NCI-H774 (cell line): ENCODE measurements at places on chromosomes 6 and 20.

DNA sequence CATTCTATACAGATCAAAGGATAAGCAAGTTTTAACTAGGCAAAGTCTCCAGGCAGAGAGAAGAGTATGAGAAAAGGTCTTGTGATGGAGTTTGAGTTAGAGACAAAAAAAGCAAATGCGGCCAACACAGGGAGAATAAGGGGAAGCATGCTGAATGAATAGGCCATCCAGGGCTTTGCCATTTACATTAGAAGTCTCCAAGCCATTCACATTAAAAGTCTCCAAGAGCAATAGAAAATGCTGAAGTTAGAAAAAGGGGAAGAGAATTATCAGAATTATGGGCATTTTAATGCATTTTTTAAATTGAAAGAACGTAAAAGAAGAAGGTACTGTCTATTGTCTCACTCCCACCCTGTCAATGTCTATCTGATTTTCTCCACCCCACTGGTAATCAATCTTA, 49.4 kb downstream of the PDSS2 start:
- DNase-seq, result no peak

- no peak for DNase-seq
Measured at GRCh38 chr6:119347466-119348095, 2.0 kb downstream of the MAN1A1 start.

DNA sequence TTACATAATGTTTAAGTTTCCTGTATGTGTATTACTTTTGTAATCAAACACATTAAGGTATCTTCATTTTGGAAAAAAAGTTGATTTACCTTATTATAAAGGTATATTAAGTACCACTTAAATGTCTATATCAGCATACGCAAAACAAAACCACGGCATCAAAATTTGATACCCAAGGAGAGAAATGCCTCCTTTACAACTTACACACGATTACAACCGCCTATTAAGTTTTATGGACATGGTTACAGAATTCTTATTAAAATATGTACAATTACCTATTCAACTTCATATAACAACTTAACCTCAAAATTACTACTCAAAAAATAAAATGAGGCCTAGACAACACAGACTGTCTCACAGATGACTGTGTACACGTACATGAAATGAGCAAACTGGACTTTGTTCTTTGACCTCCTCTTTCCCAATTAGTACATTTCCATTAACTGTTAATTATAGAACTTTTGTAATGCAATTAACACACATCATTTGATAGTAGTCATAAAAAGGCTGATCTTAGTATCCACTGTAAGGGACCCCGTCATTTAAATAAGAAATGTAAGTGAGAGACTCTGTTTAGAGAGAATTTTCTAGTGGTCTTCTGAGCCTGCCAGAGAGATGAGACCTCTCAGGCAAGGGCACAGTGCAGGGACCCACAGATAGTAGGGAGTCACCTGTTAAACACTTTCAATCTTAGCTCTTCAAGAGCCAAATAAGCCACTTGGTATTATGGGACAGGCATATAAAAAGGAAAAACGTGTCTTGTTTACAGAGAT, 2.5 kb downstream of the DIDO1 start:
- no peak for DNase-seq

DNA sequence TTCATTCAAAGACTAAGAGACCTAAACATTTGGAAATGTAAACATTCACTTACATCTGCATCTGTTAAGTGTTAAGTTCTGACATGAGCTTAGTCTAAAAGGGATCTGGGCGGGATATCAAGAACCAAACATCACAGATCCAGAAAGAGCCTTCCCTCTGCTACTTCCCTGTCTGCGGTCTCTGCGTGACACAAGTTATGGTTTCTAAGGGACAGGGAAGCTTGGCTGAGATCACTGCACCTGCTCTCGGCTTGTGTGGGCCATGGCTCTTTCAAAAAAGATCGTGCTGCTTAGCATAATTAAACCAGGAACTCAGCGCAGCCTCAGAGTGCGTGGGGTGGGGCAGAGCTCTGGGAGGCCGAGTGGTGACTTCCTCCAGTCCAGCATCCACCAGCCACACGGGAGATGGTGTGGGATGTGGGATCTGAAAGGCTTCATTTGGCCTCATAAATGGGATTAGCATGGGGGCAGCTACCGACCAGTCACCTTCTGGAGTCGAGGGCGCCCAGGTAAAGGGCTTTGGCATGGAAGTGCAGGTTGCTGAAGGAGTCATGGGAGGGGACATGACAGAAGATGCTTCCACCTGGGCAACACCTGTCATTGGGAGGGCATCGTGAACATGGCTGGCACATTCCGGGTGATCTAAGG, 16.7 kb upstream of the RAMACL start:
- peak; percentile 83 for DNase-seq

- no peak for DNase-seq
Measured at GRCh38 chr20:47818016-47818415, 32.7 kb upstream of the SULF2 start.

GRCh38 chr6:26743941-26744699, 84.6 kb upstream of the ZNF322 start:
- no peak for DNase-seq

GRCh38 chr6:392441-393390, 1.2 kb downstream of the IRF4 start:
- DNase-seq, result no peak

DNA sequence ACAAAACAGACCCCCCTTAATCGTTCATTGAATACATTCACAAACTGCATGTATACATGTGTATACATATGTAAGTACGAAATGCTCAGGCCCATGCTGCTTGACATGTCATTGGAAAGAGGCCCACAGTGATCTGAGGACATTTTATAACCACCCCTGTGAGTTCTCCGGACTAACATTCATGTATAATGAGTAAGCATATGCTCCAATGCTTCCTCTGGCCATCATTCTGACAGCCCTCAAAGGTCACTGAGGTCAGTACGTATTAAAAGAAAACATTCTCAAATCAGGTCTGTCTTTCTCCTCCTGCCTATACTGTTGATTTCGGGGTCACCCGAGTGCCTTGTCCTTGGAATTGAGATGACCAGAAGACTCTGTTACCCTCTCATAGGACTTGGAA, 54.9 kb downstream of the TENT5A start:
- no peak for DNase-seq
